ENCODE measurements at places on chromosomes 12 and 14.

DNA sequence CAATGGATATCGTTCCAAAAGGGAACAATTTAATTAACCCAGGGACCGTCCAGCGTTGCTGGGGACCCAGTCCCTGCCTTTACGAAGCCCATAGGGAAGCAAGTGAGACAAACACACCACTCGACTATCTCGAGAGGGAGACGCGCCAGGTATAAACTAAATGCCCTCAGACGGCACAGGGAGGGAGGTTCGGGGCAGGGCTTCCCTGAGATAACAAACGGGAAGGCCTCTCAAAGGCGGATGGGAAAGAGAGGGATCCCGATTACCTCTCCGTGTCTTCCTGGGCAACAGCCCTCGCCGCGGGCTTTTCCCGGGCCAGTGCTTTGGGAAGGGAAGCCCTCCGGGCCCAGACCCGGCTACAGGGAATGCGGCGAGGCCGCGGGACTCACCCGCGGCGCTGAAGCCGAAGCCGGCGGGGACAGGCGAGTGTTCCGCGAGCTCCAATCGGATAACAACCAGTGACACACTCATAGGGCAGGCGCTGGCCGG lies 390 bp downstream of the BRAP start:
- no peak for DNase-seq

DNA sequence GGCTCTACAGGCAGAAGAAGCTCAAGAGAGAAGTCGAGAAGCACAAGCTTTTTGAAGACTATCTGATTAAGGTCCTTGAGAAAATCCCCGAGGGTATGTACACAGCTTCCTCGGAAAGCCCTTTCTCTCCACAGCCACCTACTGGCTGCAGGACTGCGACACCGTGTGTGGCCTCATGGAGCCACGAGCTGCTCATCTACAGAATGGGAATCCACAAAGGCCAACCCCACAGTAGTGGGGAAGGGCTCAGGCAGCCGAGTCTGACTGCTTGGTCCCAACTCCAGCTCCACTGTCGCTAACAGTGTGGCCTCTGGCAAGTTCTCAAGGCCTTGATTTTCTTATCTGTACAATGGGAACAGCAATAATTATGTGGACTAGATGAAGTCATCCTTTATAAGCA lies 2.5 kb downstream of the CCDC197 start:
- no peak for DNase-seq

GRCh38 chr12:66602483-66603143 lies 76.3 kb downstream of the GRIP1 start:
- DNase-seq: no peak

DNA sequence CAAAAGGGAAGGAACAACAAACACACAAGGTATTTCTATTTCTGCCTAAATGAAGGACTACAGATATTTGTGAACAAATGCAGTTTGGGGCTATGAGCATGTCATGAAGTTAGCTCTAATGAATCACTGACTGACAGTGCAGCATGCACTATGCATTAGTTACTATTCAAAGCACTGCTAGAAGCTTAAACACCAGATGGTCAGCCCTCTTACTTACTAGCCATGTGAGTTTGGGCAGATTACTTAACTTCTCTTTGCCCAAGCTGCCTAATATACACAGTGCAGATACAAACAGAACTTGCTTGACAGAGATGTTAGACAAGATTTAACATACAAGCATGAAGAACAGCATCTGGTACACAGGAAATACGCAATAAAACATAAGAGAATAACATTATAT lies 96.0 kb downstream of the ATXN2 start:
- DNase-seq: no peak

DNA sequence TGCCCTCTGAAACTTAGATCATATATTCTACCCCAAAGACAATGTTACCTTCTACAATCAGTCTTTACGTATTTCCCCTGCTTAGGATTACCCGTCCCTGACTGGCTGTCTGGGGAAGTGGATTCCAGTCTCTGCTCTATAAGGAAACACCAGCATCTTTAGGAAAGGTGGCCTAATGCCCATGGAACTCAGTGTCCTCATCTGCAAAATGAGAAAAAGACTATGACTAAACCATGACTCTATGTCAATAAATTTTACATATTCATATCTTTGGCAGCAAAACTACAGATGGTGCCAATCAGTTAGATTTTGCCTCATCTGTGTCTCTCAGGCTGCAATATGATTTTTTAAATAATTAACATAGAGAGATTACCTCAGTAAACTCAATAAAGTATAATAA lies 133.8 kb downstream of the ITPR2 start:
- DNase-seq: peak; percentile 33

- DNase-seq: no peak
Measured at GRCh38 chr14:90900476-90901083, 84.3 kb upstream of the TTC7B start.

DNA sequence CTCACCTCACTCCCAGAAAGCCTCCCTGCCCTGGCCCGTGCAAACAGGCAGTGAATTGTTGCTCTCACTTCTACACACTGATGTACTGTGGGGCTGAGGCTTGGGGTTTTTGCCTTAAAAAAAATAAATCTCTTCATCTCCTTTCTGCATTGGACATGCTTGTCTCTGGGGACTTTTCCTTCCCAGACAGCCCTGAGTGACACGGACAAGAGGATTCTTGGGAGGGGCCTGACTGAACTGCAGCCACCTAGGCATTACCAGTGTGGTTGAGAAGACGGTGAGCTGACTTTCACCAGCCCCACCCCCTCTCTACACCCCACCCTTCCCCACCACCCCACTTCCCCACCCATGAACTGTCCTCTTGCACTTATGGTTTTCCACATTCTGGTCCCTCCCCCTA lies 51.6 kb upstream of the PARP11 start:
- DNase-seq: no peak

- no peak for DNase-seq
Measured at GRCh38 chr14:70064136-70064865, 124.5 kb downstream of the SLC8A3 start.

- no peak for DNase-seq
Measured at GRCh38 chr12:13805041-13805440, 176.4 kb downstream of the GRIN2B start.

GRCh38 chr14:52267501-52268278 lies at the start of gene PTGDR:
Gene PTGDR (plus strand): TSS chr14:52267698. CDS start chr14:52267815, 117 bp downstream.
- no peak for DNase-seq

GRCh38 chr14:47929334-47929733 lies 253.9 kb upstream of the MDGA2 start:
- DNase-seq: no peak

DNA sequence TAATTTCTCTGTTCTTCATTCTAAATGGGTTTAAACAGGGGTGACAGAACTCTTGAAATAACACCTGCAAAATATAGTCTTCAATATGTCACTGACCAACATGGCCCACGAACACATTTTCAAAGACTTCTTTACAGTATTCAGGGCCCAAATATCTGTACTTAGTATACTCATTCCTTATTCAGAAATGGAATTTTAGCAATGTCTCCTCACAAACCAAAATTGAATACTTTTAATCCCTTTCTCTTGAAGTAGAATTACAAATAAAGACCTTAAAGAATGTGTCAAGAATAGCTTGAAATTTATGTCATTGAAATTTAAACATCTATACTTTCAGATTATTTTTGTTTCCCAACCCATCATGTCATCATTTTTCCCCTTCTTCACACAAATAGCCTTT lies 263.1 kb downstream of the LRIG3 start:
- peak; percentile 65 for DNase-seq

GRCh38 chr14:102772781-102773570 lies 4.3 kb upstream of the TRAF3 start:
- DNase-seq: no peak

GRCh38 chr14:104841730-104842129 lies 23.3 kb upstream of the CEP170B start:
- DNase-seq: no peak

DNA sequence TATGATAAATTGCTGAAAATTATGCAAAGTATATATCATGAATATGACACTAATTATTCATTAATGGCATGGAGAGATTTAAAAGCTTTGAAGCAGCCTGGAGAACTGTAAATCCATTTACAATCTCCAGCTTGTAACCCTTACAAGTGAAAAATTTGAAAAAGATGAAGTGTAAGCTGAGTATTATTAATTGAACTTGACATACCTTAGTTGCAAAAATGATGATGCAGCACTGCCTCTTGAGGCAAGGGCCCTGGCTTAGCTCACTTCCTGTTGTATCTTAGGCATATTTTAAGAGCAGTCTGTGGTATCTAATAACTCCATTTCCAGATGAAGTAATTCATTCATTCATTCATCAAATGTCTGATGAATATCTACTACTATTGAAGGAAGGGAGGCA lies 158.6 kb downstream of the ANO4 start:
- no peak for DNase-seq

- no peak for DNase-seq
Measured at GRCh38 chr12:109261087-109261486, 48.0 kb downstream of the FOXN4 start.

- DNase-seq: no peak
Measured at GRCh38 chr12:52310622-52311284, 10.4 kb downstream of the KRT83 start.

DNA sequence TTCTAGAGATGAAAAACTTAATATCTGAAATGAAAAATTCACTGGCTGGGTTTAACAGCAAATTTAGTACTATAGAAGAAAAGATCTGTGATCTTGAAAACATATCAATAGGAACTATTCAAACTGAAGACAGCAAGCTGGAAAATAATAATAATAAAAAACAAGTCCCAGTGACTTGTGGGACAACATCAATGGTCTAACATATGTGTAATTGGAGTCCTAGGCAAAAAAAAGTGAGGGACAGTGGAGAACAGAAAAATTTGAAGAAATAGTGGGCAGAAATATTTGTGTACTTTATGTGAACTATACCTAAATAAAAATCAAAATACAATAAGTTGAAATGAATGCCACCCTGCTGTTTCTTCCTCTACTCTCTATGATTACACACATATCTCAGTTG lies 2.4 kb upstream of the SERPINA9 start:
- DNase-seq: no peak

GRCh38 chr12:674272-674781 lies 11.1 kb upstream of the NINJ2 start:
- DNase-seq: no peak

GRCh38 chr12:9735601-9736000 lies 2.7 kb upstream of the CLECL1 start:
- no peak for DNase-seq

- no peak for DNase-seq
Measured at GRCh38 chr12:44381341-44381740, 494.8 kb downstream of the NELL2 start.

GRCh38 chr12:9588749-9589148 lies 19.0 kb downstream of the KLRB1 start:
- no peak for DNase-seq

- peak; percentile 87 for DNase-seq
Measured at GRCh38 chr14:102539544-102540314, 30.2 kb upstream of the ANKRD9 start.

DNA sequence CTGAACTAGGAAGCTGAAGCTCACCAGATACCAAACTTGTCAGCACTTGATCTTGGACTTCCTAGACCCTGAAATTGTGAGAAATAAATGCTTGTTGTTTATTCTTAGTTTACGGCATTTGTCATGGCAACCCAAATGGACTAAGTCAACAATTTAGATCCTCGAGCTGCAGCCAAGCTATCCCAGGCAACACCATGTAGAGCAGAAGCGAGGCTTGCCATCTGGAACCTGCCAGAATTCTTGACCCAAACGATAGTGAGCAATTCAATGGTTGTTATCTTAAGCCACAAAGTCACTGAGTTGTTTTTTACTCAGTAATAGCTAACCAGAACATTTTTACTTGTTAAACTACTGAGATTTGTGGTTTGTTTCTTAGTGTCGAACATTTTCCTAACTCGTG lies 458.5 kb upstream of the FLRT2 start:
- no peak for DNase-seq
